Tibial nerve (tissue), 4 donors: ENCODE measurements at places on chromosomes 5 and 9.

DNA sequence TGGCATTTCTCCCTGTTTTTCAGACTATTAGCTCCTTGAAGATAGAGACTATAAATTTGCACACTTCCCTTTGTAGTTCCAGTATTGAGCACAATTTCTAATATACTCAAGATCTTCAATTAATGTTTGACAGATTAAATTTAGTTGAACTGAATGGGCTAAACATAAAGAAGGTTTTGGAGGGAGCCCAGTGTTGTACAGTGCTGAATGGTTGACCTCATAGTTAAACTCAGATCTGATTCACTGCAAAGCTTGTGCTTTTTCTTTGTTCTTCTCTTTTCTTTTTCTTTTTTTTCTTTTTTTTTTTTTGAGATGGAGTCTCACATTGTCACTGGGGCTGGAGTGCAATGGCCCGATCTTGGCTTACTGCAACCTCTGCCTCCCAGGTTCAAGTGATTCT is 411.7 kb upstream of the ZNF462 start:
- no peak for DNase-seq

- no peak for DNase-seq
These were observed 13.9 kb downstream of the DBH start for GRCh38 chr9:133650026-133650425.

DNA sequence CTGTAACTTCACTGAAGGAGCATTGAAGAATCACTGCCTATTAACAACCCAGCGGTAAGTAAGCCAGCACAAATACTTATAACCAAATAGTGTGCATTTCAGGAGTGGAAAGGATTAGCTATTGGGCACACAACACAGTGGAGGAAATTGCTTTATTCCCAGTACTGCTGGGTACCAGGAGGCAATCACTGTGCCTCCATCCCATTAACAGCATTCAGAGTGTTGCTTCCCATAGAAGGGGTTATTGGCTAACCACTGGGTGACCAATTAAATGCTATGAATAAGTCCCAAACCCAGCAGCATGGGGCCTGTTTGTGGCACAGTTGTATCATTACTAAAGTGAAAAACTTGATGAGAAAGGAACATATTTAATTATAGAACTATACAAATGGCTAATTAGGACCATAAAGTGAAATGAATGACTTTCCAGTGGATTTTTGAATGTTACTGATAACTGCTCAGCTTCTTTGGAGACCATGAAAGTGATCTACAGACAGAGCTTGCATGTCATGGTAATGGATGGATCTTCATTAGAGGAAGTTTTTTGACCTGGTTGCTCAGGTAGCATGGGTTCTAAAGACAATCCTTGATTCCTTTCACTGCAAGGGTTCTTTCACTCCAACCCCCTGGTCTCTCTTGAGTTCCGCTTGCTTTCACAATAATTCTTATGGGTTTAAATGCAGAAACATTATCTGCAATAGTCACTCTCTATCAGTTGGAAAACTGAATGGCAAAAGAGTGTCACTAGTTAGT is 413.3 kb upstream of the RORB start:
- no peak for DNase-seq

GRCh38 chr5:151151793-151152192 is 5.8 kb downstream of the ANXA6 start:
- DNase-seq: no peak

GRCh38 chr5:175718401-175719108 is 60.7 kb downstream of the HRH2 start:
- DNase-seq: peak; percentile 48

GRCh38 chr9:36363448-36363847 is 36.6 kb downstream of the RNF38 start:
- no peak for DNase-seq

GRCh38 chr9:16257604-16258003 is 612.9 kb downstream of the BNC2 start:
- no peak for DNase-seq
